ENCODE measurements at places on chromosomes 2 and 18.

GRCh38 chr2:113776949-113777348, 20.5 kb upstream of the SLC35F5 start:
- DNase-seq = no peak

- no peak for DNase-seq
These were observed 97.8 kb upstream of the SLC35G4 start for GRCh38 chr18:11511434-11512095.

DNA sequence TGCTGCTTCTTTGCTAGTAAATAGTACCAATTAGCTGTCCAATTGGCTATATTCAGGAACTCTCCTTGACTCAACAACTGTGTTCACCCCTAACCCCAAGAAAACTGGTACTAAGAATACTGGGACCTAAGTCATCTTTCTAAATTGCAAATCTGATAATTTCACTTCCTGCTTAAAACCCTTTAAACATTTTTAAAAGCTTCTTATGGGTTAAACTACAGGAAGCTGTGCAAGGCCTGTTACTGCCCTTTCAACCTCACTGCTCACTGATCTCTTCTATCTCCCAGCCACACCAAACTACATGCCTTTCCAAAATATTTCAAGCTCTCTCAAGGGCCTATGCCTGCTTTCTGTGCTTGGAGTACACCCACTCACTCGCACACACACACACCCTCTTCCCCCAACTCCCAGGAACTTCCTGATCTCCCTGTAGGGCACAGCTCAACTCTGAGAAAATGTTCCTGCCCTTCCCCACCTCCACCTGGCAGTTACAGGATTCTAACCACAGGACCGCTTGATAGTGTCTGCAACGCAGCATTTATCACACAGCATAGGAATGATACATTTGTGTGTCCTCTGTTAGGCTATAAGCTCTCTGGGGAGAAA, 6.7 kb downstream of the LMAN1 start:
- no peak for DNase-seq

DNA sequence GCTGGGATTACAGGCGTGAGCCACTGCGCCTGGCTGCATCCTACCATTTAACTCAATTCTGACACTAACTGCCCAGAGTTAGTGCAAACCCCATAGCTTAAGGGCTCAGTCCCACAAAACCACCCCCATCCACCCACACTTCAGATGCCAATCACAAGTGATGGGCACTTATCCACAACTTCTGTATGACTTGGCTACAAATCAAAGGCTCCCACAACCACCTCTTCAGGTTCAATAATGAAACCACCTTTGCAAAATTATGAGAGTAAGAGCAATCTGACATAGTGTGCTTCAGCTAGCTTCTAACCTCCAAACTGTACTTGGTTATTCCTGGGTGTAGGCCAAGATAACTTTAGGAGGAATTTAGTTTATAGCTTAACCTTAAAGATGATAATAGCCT, 51.3 kb upstream of the SLC35F5 start:
- DNase-seq = no peak

DNA sequence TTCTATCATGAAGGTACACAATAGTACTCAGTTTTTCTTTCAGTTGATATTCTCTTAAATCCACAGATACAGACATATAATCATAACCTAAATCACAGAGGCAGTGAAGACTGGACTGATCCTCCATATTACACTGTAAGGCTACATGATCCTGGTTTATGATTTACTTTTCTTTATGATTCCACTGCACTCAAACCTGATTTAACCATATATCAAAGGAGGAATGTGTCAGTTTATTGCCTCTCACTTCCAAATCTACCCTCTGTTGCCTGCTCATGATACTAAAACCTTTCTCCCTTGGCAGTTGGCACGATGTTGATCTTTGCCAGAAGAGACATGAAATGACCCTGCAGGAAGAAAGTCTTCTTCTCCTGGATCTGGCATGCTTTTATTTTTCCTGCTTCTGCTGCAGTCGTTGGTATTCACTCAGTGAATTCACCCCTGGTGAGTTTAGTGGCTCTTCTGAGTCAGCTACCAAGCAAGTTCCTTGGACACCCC, 426.4 kb downstream of the MBD2 start:
- no peak for DNase-seq
